ENCODE measurements at places on chromosomes 11 and 22. TPM values are rescaled to one million over a fixed set of nuclear protein-coding genes. Genes with fewer than 3 reads are reported as not detected.

The PIWIL4 gene
- polyA plus RNA-seq: 0.17 TPM

DNA sequence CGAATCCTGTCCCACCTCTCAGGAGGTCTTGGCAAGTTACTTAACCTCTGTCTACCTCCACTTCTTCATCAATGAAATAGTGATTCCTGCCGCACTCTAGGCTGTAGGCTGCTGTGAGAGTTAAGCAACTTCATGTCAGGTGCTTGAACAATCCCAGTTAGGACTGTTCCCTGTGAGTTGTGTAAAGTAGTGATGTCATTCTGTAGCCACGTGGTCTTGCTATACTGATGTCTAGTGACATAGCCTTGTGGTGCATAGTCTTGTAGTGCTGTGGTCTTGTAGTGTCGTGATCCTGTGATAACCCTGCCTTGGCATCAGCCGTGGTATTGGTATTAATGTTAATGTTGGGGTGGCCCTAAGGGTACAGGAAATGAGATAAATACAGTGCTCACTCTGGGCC lies 30.3 kb upstream of the PRR5 start:
- DNase-seq: peak; percentile 42

GRCh38 chr11:116786326-116786725 lies 1.5 kb downstream of the ZPR1 start:
- DNase-seq: no peak

DNA sequence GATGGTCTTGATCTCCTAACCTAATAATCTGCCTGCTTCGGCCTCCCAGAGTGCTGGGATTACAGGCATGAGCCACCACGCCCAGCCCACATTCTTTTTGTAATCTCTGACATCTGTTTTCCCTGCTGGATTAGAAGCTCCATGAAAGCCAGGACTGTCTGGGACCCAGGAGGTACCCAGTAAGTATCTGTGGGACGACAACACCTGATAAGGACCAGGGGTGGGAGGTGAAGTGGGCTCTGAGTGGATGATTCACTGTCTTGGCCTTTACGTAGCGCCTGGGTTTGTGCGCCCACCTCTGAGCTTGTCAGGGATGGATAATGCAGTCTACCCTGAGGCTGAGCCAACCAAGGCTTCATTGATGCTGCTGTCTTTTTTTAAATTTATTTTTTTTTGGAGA lies 118.8 kb downstream of the ABTB2 start:
- no peak for DNase-seq

GRCh38 chr11:64687204-64687603 lies 35.8 kb downstream of the NRXN2 start:
- DNase-seq: no peak

- peak; percentile 45 for DNase-seq
Measured at GRCh38 chr11:117900720-117901440, 24.4 kb upstream of the FXYD6 start.

- DNase-seq: no peak
Measured at GRCh38 chr22:46896166-46896565, 133.7 kb downstream of the TBC1D22A start.

The OOSP3 gene
- polyA plus RNA-seq: not detected

GRCh38 chr11:115678942-115679341 lies 174.7 kb upstream of the CADM1 start:
- no peak for DNase-seq

The C22orf42 gene
- not detected for polyA plus RNA-seq

DNA sequence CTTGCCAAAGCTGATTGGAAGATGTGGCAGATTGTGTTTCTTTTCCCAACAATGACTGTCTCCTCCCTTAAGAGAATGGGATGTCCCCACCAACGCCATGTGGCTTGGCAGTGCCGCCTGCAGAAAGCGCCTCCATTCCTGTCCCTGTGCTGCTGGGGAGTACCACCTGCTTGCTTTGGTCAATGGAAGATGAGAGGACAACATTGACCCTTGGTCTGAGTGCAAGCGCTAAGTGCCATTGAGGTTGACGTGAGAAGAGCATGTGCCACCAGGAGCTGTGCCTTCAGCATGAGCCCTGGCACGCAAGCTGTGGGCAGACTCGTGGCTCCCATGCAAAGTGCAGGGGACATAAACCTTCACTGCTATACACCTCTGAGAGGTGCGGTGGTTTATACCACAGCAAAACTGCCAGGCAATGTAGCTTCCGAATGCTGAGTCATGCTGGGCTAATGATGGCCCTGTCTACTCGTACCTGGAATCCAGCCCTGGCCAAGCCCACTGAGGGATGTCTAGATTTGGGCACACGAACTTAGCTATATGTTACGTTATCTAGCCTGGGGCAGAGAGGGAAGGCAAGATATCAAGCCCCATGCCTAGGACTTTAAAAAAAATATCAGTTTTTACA lies 41.9 kb downstream of the MYEOV start:
- no peak for DNase-seq

DNA sequence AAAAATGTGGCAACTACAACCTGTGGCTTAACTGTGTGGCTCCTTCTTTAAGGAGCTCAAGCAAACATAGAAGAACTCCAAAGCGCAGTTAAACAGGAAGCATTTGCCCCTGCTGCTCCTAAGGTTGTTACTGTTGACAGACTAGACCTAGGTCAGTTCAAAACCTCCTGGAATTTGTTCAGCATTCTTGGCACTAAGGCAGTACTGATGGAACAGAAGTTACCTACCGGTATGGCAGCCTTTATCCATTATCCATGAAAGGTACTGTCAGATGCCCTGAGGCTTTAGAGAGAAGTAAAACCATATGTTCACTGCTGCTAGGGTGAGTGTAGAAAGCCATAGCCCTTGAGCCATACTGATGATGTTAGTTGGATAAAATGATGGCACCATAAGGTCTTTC lies 916.5 kb upstream of the FAT3 start:
- DNase-seq: no peak

- peak; percentile 40 for DNase-seq
Measured at GRCh38 chr11:613369-613968, 2.3 kb downstream of the IRF7 start.

The MPPED2 gene
- not detected for polyA plus RNA-seq

The SPINDOC gene
- polyA plus RNA-seq: 14.3 TPM

DNA sequence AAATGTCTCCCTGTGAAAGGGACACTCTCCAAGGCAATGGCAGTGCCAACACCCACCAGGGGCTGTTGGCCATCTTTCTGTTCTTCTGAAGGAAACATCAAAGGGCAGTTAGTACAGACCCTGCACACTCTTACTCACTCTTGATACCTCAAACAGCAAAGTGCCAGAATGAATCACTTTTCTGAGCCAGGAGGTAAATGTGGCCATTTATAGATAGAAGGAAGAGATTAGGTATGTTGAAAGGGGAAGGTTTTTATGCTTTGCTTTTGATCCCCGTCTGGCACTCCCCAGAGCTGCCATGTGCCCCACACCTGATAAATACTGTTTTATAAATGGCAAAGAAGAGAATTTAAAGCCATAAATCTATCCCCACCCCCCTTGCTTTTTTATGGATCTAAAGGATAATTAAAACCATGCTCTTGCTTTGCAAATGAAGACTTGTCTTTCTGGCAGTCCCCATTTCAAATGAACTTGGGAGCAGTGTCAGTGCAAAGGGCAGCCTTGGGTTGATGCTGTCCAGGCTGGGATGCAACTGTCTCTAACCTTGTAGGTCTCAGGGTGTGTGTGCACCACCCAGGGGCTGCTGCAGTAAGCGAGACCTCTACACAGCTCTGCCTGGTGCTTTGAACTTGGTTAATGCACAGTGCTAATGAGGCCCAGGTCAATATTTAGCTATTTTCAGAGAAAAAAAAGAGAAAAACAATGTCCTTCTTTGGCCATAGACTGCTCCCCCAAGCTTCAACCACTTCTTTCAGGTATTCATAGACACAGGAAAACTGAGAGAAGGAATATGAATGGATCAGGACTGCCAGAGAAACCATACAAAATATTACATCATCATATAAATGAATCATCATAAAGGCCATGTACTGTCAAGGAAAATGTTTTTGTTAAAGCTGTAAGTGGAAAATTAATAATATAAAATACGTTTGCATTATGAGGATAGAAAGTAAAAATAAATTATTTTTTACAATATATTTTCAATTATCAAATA lies 207.5 kb downstream of the ETS1 start:
- peak; percentile 68 for DNase-seq

DNA sequence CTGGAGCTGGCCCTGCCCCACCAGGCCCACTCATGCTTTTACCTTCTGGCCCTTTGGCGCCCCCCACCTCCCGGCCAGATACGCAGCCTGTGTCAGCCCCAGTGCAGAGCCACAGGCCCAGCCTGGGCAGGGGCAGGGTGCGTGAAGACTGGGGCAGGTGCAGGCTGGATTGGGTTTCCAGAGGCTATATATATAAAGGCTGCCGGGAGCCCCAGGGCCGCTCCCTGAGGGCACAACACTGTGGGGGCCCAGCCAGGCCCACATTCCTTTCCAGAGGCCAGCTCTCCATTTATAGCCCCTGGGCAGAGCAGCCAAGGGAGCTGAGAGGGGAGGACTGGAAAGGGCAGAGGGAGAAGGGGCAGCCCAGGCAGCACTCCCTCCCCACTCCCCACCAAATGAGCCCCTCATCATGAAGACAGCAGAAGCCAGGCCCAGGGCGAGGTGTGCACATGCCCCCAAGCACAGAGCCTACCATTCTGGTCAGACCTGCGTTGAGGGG lies 5.0 kb upstream of the MYOD1 start:
- DNase-seq: no peak

DNA sequence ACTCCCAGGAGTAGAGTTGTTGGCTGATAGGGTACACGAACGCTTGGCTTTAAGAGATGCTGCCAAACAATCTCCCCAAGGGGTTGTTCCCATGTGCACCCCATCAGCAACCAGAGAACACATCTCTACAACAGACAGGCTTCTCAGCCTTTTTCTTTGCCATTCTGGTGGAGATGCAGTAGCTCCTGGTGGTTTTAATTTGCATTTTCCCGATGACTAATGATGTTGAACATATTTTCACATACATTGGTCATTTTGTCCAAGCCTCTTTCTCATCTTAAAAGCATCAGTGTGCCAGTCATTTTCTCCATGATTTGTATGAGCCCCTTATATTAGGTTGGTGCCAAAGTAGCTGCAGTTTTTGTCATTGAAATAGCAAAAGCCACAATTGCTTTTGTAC lies 21.8 kb downstream of the DHCR7 start:
- DNase-seq: peak; percentile 26

GRCh38 chr11:20134991-20135736 lies 25.1 kb downstream of the DBX1 start:
- no peak for DNase-seq

- DNase-seq: no peak
Measured at GRCh38 chr11:13859892-13860291, 102.6 kb upstream of the SPON1 start.

The C11orf91 gene
- 0.08 TPM for polyA plus RNA-seq
